ENCODE measurements at places on chromosomes 2 and 18. TPM values are rescaled to one million over a fixed set of nuclear protein-coding genes. Genes with fewer than 3 reads are reported as not detected.

The LRP1B gene
- not detected for polyA plus RNA-seq

- DNase-seq, result peak; percentile 62
Observed at GRCh38 chr2:64861452-64862397, 127.5 kb upstream of the SLC1A4 start.

GRCh38 chr2:11161747-11162146 lies 6.5 kb downstream of the SLC66A3 start:
- DNase-seq, result no peak

- DNase-seq, result no peak
Observed at GRCh38 chr2:15929861-15930260, 10.5 kb upstream of the MYCN start.

DNA sequence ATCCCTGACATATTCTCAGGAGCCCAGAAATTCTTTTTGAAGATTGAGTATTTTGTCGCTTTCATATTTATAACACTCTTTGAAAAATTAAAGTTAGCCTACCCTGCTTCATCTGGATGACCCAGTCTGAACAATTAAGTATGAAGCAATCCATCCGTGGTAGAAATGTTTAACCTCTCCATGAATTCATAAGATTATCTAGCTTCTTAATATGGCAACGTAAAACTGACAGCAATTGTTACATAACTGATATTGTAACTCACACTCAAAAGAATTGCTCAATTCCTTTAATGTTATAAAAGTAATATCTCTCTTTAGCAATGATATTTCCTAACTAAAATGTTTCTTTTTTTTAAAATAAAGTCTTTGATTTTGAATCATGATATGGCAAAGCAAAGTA lies 7.2 kb upstream of the ABCA12 start:
- DNase-seq, result no peak

The FOXD4L1 gene
- polyA plus RNA-seq, result 0.12 TPM

DNA sequence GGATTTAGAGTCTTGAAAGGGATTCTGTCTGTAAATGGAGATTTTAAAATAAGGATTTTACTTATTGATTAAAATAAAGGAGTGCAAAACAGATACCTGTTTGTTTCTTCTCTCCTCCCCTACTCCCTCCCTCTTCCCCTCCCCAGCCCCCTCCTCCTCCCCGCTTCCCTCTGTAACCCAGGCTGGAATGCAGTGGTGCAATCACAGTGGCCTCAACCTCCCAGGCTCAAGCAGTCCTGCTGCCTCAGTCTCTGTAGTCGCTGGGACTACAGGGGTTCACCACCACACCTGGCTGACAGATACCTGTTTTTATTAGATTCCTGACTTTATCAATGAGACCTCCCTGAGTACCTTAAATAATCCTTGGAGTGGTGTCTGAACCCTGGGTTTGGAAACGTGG lies 57.1 kb downstream of the OXER1 start:
- no peak for DNase-seq

- no peak for DNase-seq
Observed at GRCh38 chr2:16188261-16188890, 248.0 kb downstream of the MYCN start.

DNA sequence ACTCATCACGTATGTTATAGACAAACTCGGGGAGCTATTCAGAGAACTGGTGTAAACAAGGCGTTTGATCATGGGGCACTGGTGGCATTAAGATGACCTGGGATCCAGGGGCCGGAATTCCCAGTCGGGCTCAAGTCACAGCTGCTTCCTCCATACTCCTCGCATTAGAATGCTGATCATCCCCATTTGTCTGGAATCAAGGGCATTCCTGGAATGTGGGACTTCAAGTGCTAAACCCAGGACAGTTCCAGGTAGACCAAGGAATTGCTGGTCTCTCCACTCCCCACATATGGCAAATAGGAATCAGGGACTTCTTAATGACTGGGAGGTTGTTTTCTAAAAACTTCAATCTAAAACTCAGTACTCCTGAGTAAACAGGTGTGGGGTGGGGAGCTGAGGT lies 355.7 kb upstream of the RAB6C start:
- DNase-seq, result no peak

The CMPK2 gene
- polyA plus RNA-seq, result 2.8 TPM

- no peak for DNase-seq
Observed at GRCh38 chr18:27865431-27865830, 311.5 kb downstream of the CDH2 start.

DNA sequence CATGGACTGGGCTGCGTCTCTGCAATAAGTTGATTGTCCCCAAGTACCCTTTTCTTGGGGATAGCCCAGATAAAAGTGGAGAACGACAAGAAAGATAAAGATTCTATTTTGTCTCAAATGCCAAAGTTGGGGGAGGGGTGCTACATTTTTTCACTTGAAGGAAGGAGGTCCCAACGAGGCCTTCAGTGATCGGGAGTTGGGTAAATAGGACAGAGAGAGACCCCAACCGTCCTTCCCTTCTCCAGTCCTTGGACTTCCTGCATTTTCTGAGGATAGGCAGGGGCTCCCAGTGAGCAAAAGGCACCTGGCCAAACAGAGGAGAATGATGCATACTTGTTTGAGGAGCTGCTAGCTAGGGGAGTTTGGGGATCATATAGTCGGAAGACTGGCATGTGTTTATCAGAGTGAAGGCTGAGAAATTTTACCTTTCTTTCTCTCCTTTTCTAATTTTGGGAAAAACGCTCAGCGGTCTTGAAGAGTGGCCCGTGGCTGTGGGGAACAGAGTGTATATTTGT lies 3.5 kb upstream of the EN1 start:
- no peak for DNase-seq

GRCh38 chr18:22409445-22409844 lies 8.3 kb downstream of the CTAGE1 start:
- no peak for DNase-seq

DNA sequence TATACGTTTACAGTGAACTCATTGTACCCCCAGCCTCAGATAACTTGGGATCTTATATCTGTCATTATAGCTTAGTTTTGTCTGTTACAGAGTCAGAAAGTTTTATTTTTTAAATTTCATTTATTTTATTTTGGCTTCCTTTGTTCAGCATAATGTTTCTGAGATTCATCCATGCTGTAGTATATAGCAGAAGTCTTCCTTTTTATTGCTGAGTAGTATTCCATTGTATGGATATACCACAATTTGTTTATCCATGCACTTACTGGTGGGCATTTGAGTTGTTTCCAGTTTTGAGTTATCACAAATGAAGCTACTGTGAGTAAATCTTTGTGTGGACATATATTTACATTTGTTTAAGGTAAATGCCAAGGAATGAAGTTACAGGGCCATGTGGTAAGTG lies 122.3 kb downstream of the ADCYAP1 start:
- DNase-seq, result no peak

DNA sequence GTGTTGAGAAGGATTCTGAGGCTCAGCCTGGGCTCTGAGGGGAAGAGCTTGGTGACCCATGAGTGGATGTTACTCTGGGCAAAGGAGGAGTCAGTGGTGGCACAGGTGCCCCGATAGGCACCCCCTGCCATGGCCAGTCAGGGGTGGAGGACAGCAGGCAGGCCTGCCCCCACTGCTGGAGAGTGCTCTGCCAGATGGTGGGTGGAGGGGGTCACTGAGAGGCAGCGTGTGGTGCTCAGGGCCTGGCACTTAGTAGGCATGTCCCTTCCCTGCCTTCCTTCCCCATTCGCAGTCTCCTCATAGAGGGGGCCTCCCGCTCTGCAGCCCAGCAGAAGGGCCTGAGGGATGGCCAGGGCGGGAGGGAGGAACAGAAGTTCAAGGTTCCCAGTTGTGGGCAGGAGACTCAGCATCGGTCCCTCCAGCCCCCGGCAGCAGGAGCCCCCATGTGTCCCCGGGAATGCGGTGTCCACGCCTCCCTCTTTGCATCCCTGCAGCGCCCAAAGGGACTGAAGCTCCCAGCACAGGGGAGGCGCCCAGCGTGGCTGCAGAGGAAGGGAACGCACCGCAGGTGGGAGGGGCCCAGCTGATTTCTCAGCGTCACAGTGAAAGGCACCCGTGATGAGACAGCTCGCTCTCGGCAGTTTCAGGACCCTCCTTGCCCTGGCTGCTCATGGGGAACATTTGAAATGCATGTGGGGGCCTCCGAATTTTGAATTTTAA lies 5.7 kb upstream of the SNED1 start:
- DNase-seq, result no peak

- no peak for DNase-seq
Observed at GRCh38 chr2:145764631-145765030, 1244.7 kb upstream of the ZEB2 start.

GRCh38 chr18:76487070-76487469 lies 8.0 kb downstream of the ZNF516 start:
- no peak for DNase-seq

The ANKRD62 gene
- not detected for polyA plus RNA-seq

DNA sequence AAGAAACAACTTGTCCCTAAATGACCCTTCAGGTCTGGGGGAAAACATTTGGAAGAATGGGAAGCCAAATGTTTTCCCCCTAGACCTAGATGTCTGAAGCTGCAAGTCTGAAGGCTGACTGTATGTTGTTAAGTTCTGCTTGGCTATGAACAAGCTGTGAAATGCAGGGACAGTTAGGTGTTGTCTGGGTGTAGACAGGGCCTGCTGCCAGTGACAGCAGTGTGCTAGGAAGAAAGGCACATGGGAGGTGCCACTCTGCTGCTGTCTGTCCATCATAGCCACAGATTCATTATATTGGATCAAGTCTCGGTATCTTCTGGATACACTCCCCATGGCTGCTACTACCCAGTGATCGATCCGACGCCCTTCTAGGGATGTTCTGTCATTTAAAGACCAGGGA lies 265.9 kb upstream of the PXDN start:
- no peak for DNase-seq

- DNase-seq, result no peak
Observed at GRCh38 chr2:108413711-108414095, 35.3 kb upstream of the GCC2 start.

DNA sequence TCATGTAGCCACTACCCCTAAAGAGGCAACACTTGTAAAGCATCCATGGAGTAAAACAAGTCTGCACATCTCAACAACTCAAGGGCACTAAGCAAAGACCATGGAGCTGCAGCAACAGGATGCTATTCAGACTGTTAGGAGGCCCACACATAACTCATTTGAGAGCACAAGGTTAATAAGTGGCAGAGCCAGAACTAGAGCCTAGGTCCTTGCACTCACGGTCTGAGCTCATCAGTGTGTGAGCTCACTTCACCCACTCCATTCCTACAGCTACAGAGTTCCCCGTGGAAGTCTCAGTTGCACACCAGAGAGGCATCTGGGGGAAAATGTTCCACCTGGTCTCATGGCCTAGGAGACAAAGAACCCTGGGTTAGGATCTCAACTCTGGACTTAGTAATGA lies 35.0 kb downstream of the TTC32 start:
- DNase-seq, result no peak

- DNase-seq, result no peak
Observed at GRCh38 chr2:142314164-142314563, 183.3 kb upstream of the LRP1B start.

- DNase-seq, result no peak
Observed at GRCh38 chr2:145079641-145080040, 559.7 kb upstream of the ZEB2 start.

The PTPN4 gene
- 12.6 TPM for polyA plus RNA-seq

DNA sequence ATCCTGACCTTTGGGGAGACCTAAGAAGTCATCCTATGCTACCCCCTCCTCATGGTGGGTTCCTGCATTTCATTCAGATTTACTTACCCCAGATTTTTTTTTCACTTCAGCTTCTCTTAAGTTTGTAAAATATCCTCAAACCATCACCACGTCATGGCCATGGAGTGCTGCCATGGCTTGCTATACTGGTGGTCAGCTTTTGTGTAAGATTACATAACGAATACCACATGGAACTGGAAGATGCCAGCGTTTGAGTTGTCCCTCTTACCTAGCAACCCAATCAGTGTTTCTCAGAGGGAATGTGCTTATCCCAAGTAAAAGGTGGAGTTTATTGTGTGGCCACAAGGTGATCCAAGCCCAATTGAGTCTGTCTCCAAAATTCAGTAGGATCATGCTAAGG lies 148.6 kb upstream of the ALPP start:
- no peak for DNase-seq

GRCh38 chr2:173235947-173236803 lies 118.5 kb upstream of the CDCA7 start:
- no peak for DNase-seq

DNA sequence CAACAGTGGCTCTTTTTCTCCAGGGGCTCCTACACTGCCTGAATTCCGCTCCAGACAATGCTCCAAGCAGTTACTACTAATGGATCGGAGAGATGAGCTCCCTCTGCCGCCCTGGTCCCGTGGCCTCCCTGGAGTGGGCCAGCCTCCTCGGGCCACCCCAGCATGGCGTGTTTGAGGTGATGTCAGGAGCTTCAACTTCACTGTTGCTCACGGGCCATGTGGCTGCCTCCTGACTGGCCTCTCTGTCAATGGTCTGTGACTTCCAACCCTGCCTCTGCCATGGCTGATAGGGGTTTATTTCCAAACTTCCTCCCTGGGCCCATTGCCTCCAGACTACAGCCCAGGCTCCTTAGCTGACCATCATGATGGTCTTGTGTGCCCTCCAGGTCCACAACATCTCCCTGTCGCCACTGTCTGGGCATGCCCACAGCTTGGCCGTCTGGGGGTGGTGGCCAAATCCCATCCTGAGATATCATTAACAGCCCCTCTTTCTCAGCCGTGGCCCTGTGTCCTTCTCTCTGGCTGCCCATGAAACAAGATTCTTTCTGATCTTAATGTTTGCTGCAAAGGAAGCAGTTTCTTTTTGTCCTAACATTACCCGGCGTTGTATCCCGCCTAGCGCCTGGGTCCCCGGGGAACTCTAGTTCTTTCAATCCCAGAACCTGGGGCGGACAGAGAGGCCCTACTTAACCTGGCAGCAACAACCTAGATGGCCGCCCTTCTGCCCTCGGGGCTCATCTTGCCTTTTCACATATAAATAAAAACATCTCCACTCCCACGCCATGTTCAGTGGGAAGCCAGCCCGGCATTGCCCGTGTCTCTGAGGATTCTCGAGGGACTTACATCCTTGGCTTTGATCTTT lies 38.1 kb downstream of the ATOH8 start:
- no peak for DNase-seq

The EPC2 gene
- 33.3 TPM for polyA plus RNA-seq

GRCh38 chr2:152127628-152128027 lies 28.8 kb upstream of the CACNB4 start:
- DNase-seq, result no peak
